ENCODE measurements at places on chromosomes 12 and 14. TPM values are rescaled to one million over a fixed set of nuclear protein-coding genes. Genes with fewer than 3 reads are reported as not detected.

DNA sequence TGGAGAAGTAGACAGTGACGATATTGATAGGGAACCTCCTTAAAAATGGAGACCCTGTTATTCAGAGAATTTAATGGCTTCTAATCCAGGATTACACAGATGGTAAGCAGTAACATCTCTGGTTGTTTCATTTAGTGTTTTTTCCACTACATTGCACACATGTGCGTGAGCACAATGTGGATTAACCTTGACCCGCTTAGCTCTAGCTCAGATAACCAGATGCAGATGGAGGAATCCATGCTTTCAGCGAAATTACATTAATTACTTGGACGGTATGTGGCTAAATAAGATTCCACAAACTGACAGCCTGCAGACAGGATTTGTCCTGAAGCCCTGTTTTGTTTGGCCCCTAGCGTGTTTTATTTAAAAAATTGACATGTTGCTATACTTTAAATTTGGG, 378.4 kb downstream of the CCDC91 start:
- no peaks in the 10 kb centered on the region for H3K36me3 ChIP-seq
- H3K27me3 ChIP-seq: no peaks in the 10 kb centered on the region
- peak overlapping the region; percentile 63 for H3K27ac ChIP-seq
- H3K4me1 ChIP-seq: no peaks in the 10 kb centered on the region
- no peak for DNase-seq
- H3K4me3 ChIP-seq: no peak overlapping the region

GRCh38 chr14:46571970-46572369, 79.6 kb downstream of the RPL10L start:
- H3K36me3 ChIP-seq: no peaks in the 10 kb centered on the region
- no peak for DNase-seq
- no peak overlapping the region for H3K4me3 ChIP-seq
- H3K4me1 ChIP-seq: peaks cover 4% of the 10 kb centered on the region
- H3K27ac ChIP-seq: no peak overlapping the region
- no peaks in the 10 kb centered on the region for H3K27me3 ChIP-seq

GRCh38 chr14:90732139-90732538, 84.1 kb downstream of the TTC7B start:
- H3K27me3 ChIP-seq: no peaks in the 10 kb centered on the region
- no peak overlapping the region for H3K4me3 ChIP-seq
- DNase-seq: no peak
- no peaks in the 10 kb centered on the region for H3K36me3 ChIP-seq

DNA sequence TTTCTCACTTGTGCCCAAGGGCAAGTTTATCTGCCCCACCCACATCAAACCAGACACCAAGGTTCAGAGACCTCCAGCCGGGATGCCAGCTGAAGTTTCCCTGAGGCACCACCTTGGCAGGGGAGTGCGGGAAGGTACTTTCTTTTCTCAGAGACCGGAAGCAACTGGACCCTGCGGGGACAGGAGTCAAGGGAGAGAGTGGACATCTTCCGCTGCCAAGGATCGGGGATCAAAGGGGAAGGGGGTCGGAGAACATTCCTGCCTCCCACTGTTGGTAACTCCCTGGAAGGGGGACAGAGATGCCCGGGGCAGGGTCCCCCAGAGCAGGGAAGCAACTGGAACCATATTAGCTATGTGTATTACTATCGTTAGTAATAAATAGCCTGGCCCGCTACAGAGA, 161.8 kb downstream of the DICER1 start:
- no peak overlapping the region for H3K27ac ChIP-seq
- no peaks in the 10 kb centered on the region for H3K36me3 ChIP-seq
- H3K4me1 ChIP-seq: no peaks in the 10 kb centered on the region
- no peaks in the 10 kb centered on the region for H3K27me3 ChIP-seq

GRCh38 chr12:64682572-64683277, 72.4 kb downstream of the RASSF3 start:
- H3K4me3 ChIP-seq: no peak overlapping the region
- H3K27me3 ChIP-seq: no peaks in the 10 kb centered on the region
- peaks cover 69% of the 10 kb centered on the region for H3K4me1 ChIP-seq
- peaks cover 13% of the 10 kb centered on the region for H3K36me3 ChIP-seq

DNA sequence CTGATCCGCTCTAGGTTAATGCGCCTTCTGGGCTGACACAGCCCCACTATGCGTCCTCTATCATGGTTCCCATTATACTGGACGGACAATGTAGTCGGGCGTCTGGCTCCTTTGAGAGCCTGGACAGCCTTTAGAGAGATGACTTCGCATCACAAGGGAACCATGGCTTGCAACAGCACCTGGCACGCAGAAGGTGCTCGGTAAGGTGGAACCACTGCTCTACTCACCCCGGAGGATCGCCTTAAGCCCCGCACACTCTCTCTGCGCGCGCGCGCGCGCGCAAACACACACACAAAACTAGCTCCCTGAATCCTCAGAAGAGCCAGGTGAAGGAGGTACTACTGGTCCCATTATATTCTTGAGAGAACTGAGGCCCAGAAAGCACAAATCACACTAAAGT, 7.1 kb downstream of the MAP3K12 start:
- peak; percentile 67 for DNase-seq
- H3K4me3 ChIP-seq: peak overlapping the region; percentile 64
- peaks cover 10% of the 10 kb centered on the region for H3K36me3 ChIP-seq
- H3K27ac ChIP-seq: peak overlapping the region; percentile 86
- no peaks in the 10 kb centered on the region for H3K27me3 ChIP-seq

DNA sequence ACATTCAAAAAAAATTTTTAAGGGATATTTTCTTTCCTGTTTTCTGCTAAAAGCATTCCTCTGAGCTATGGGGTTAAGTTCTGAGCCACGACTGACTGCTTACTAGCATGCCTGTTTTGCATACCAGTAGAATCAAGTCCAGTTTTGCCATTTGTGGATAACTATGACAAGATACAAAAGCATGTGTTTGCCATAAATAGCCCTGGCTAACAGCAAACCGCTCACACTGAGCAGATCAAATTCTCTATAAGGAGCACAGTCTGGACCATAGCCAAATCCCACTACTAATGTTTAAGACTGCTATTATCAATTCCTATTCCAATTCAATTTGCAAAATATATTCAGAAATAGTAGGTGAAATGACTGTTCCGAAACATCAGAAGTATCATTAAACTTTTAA, 3.2 kb downstream of the CFL2 start:
- peak overlapping the region; percentile 8 for H3K4me3 ChIP-seq
- no peaks in the 10 kb centered on the region for H3K27me3 ChIP-seq
- peaks cover 6% of the 10 kb centered on the region for H3K36me3 ChIP-seq
- peak overlapping the region; percentile 100 for H3K27ac ChIP-seq
- no peak for DNase-seq
- H3K4me1 ChIP-seq: peaks cover 70% of the 10 kb centered on the region

GRCh38 chr12:79682593-79682992, 8.2 kb downstream of the PAWR start:
- H3K27ac ChIP-seq: no peak overlapping the region
- peaks cover 18% of the 10 kb centered on the region for H3K4me1 ChIP-seq
- no peak overlapping the region for H3K4me3 ChIP-seq
- H3K36me3 ChIP-seq: no peaks in the 10 kb centered on the region
- no peak for DNase-seq

DNA sequence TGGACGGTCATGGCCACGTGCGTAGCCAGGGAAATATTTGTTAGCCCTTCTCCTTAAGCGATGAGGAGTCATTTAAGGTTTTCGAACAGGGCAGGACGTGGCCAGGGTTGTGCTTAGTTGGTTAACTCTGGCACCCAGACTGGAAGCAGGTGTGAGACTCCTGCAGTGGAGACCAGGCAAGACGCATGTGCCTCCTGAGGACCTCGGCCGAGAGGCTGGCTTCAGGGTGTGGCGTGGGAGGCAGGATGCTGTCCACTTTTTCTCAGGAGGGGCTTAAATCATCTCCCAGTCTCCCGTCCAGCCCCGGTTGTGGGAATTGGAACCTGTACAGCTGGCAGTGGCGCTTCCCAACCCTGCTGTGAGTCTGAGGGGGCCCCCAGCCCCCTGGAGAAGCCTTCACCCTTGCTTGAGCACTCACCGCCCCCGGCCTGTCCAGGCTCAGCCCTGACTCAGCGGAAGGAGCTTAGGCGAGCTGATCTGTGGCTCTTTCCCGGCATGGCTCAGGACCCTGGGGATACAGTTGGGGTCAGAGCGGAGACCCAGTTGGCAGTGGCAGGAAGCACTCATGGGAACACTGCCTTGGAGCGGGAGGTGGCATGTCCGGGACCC, 46.3 kb upstream of the TSPAN9 start:
- H3K4me3 ChIP-seq: no peak overlapping the region
- H3K27ac ChIP-seq: no peak overlapping the region
- no peaks in the 10 kb centered on the region for H3K36me3 ChIP-seq
- H3K27me3 ChIP-seq: no peaks in the 10 kb centered on the region
- DNase-seq: no peak
- peaks cover 9% of the 10 kb centered on the region for H3K4me1 ChIP-seq

DNA sequence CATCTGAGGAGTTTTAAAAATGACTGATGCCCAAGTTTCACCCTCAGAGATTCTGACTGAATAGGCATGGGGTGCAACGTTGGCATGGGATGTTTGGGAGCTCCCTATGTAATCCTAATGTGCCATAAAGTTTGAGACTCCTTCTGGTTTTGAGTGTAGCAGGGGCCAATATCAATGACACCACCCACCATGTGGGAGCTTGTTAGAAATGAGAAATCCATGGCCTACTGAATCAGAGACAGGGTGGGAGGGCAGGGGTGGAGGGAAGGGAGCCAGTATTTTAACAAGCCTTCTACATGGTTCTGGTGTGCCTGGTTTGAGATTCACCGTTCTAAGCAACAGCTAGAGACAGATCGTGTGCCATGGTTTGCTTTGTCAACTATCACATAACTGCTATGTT, 46.1 kb downstream of the VCPKMT start:
- H3K4me1 ChIP-seq: no peaks in the 10 kb centered on the region
- no peak overlapping the region for H3K4me3 ChIP-seq
- H3K27me3 ChIP-seq: no peaks in the 10 kb centered on the region
- H3K27ac ChIP-seq: no peak overlapping the region
- no peaks in the 10 kb centered on the region for H3K36me3 ChIP-seq

- no peak for DNase-seq
- H3K27me3 ChIP-seq: no peaks in the 10 kb centered on the region
- H3K36me3 ChIP-seq: no peaks in the 10 kb centered on the region
- no peak overlapping the region for H3K27ac ChIP-seq
Measured at GRCh38 chr12:42969355-42969754, 379.8 kb upstream of the PRICKLE1 start.

DNA sequence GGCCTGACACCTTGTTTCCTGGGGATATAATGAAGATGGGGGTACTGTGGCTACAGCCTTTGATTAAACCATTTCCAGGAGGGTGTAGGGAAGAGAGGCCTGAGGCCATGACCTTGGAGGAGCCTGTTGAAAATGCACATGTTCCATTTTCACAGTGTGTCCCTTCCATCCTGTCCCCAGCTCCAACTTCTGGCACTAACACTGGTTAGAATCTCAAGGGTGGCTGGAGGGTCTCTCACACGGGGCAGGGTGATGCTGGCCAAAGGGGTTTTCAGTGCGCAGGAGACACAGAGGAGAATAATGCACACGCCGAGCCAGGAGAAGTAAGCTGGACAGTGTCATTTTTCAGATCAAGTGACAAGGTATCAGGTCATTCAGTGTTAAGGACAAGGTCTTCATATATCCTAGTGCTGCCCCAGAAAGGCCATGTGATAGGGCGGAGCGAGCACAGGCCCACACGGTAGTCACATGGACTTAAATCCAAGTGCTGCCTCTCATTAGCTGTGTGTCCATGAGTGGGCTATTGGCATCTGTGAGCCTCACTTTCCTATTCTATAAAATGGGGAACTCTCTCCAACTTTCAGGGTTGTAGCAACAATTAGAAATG, 36.4 kb upstream of the TUNAR start:
- H3K36me3 ChIP-seq: no peaks in the 10 kb centered on the region
- DNase-seq: no peak
- no peak overlapping the region for H3K27ac ChIP-seq
- H3K4me3 ChIP-seq: no peak overlapping the region
- no peaks in the 10 kb centered on the region for H3K27me3 ChIP-seq

GRCh38 chr12:121937654-121938053, 19.3 kb downstream of the CFAP251 start:
- no peaks in the 10 kb centered on the region for H3K36me3 ChIP-seq
- no peaks in the 10 kb centered on the region for H3K4me1 ChIP-seq
- no peak for DNase-seq
- no peaks in the 10 kb centered on the region for H3K27me3 ChIP-seq

- no peaks in the 10 kb centered on the region for H3K36me3 ChIP-seq
- no peak overlapping the region for H3K4me3 ChIP-seq
- H3K4me1 ChIP-seq: peaks cover 3% of the 10 kb centered on the region
- no peak for DNase-seq
- no peak overlapping the region for H3K27ac ChIP-seq
Measured at GRCh38 chr14:23164250-23164649, 19.2 kb downstream of the SLC7A8 start.

GRCh38 chr12:54016478-54016964, 7.7 kb downstream of the HOXC8 start:
- no peak for DNase-seq
- H3K4me1 ChIP-seq: no peaks in the 10 kb centered on the region
- H3K36me3 ChIP-seq: no peaks in the 10 kb centered on the region

GRCh38 chr14:74302152-74302628, 544 bp downstream of the ABCD4 start:
- no peaks in the 10 kb centered on the region for H3K4me1 ChIP-seq
- no peaks in the 10 kb centered on the region for H3K36me3 ChIP-seq
- DNase-seq: no peak
- peak overlapping the region; percentile 79 for H3K4me3 ChIP-seq
- peak overlapping the region; percentile 86 for H3K27ac ChIP-seq

- no peaks in the 10 kb centered on the region for H3K27me3 ChIP-seq
- no peak for DNase-seq
- H3K4me3 ChIP-seq: no peak overlapping the region
- peaks cover 39% of the 10 kb centered on the region for H3K4me1 ChIP-seq
- peak overlapping the region; percentile 50 for H3K27ac ChIP-seq
- no peaks in the 10 kb centered on the region for H3K36me3 ChIP-seq
Measured at GRCh38 chr14:60217713-60218112, 31.3 kb upstream of the PPM1A start.

DNA sequence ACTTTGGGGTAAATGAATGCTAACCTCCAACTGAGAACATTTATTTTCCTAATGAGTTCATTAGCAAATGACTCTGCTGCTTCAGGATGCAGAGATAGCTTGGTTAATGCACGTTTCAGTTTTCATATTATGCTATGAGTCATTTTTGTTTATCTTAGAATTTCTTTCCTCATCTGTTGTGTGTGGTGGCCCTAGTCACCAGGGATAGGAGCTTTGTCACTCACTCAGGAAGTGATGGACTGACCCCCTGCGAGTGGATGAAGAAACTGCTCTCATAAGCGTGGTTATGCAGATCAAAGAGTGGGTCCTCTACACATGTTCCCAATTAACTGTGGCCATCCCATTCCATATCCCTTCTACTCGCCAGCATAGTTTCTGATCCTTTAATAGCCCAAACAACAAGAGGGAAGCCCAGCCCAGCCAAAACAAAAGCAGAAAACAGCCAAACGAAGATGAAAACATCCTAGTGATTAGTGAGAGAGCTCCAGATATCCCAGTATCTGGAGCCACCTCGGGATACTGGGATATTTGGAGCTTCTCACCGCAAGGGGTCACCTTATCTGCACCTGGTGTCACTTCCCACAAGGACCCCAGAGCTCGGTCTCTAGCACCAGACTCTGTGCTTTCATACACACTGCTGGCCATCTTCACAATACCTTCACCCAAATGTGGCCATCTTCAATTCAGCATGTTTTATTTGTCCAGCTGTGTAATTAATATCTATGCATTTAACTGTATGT, 8.6 kb downstream of the TC2N start:
- no peak overlapping the region for H3K27ac ChIP-seq
- no peaks in the 10 kb centered on the region for H3K36me3 ChIP-seq
- H3K4me1 ChIP-seq: peaks cover 4% of the 10 kb centered on the region

Gene GSKIP
- 18.4 TPM for total RNA-seq

Gene SLC2A14
- not detected for total RNA-seq

Gene HOXC6
- total RNA-seq: not detected

Gene DNAH10
- total RNA-seq: under 0.01 TPM

Gene MSRB3
- 159 TPM for total RNA-seq

Gene KRT76
- not detected for total RNA-seq

Gene TAS2R43
- 2.1 TPM for total RNA-seq

Gene PPP4R4
- total RNA-seq: 3.0 TPM

Data from sigmoid colon (tissue), 7 donors.